Thyroid gland (tissue), 4 donors: ENCODE measurements at places on chromosomes 3 and 15. TPM values are rescaled to one million over a fixed set of nuclear protein-coding genes. Genes with fewer than 3 reads are reported as not detected.

The HOMER2 gene
- total RNA-seq = 92.5 TPM

The ITIH4 gene
- total RNA-seq = 7.1 TPM

The GOLGA6D gene
- total RNA-seq = not detected

The NEK10 gene
- total RNA-seq = 2.3 TPM

The GBE1 gene
- 58.4 TPM for total RNA-seq

The GOLGA8S gene
- 2.7 TPM for total RNA-seq

GRCh38 chr3:133300102-133300501, 99.8 kb upstream of the BFSP2 start:
- no peak for DNase-seq
- H3K27me3 ChIP-seq = no peaks in the 10 kb centered on the region
- H3K27ac ChIP-seq = no peak overlapping the region
- no peak overlapping the region for H3K4me3 ChIP-seq

DNA sequence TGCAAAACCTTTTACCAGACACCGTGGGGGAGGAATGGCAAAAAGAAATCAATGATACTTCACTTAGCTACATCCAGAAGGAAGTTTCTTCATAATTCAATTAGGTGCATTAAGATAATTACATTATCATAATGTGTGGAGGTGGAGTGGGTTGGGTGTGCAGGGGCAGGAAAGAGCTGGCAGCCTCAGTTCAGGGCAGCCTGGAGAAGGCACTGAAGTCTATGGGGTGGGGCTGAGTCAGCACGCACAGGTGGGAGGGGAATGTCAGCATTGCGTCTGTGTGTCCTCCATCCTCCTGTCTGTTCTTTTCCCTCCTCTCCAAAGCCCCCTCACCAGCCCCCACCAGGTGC, 278.8 kb downstream of the GABRG3 start:
- H3K4me3 ChIP-seq = no peak overlapping the region
- no peaks in the 10 kb centered on the region for H3K4me1 ChIP-seq
- H3K27me3 ChIP-seq = no peaks in the 10 kb centered on the region
- no peak for DNase-seq
- H3K36me3 ChIP-seq = no peaks in the 10 kb centered on the region

GRCh38 chr3:178560759-178561158, 24.5 kb downstream of the KCNMB2 start:
- H3K36me3 ChIP-seq = no peaks in the 10 kb centered on the region
- no peak for DNase-seq
- H3K4me1 ChIP-seq = peaks cover 9% of the 10 kb centered on the region
- H3K4me3 ChIP-seq = no peak overlapping the region
- no peaks in the 10 kb centered on the region for H3K27me3 ChIP-seq

DNA sequence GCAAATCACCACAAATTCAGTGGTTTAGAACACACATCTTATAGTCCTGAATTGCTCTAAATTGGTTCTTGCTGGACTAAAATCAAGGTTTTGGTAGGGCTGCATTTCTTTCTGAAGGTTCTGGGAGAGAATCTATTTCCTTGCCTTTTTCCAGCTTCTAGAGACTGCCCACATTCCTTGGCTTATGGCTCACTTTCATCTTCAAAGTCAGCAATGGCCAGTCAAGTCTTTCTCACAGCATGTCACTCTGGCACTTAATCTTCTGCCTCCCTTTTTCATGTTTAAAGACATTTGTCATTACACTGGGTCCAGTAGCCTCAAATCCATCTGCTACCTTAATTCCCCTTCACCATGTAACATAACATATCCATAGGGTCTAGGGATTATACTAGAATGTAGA, 149.0 kb downstream of the NEK10 start:
- H3K27ac ChIP-seq = no peak overlapping the region
- no peak for DNase-seq
- no peak overlapping the region for H3K4me3 ChIP-seq
- H3K27me3 ChIP-seq = no peaks in the 10 kb centered on the region

GRCh38 chr15:66897416-66897815, 168.0 kb upstream of the SMAD3 start:
- no peaks in the 10 kb centered on the region for H3K27me3 ChIP-seq
- DNase-seq = no peak
- no peak overlapping the region for H3K27ac ChIP-seq
- H3K36me3 ChIP-seq = no peaks in the 10 kb centered on the region

DNA sequence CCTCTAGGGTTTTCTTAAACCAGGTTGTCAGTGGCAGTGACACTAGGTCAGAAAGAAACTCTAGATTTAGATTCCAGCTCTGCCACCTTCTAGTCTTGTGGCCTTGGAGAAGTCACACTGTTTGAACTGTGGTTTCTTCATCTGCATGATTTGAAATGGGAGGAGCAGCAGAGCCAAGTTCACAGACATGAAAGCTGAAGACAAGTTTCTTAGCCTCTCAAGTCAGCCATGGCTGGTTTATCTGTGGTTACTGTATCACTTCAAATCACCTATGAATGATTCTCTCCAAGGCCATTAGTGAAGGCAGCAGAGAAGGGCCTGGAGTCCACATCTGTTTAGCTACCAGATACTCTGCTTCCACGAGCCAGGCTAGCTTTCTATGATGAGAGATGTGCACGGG, 15.6 kb downstream of the CLEC3B start:
- peaks cover 12% of the 10 kb centered on the region for H3K4me1 ChIP-seq
- no peak for DNase-seq
- no peaks in the 10 kb centered on the region for H3K36me3 ChIP-seq
- no peaks in the 10 kb centered on the region for H3K27me3 ChIP-seq
- no peak overlapping the region for H3K4me3 ChIP-seq

DNA sequence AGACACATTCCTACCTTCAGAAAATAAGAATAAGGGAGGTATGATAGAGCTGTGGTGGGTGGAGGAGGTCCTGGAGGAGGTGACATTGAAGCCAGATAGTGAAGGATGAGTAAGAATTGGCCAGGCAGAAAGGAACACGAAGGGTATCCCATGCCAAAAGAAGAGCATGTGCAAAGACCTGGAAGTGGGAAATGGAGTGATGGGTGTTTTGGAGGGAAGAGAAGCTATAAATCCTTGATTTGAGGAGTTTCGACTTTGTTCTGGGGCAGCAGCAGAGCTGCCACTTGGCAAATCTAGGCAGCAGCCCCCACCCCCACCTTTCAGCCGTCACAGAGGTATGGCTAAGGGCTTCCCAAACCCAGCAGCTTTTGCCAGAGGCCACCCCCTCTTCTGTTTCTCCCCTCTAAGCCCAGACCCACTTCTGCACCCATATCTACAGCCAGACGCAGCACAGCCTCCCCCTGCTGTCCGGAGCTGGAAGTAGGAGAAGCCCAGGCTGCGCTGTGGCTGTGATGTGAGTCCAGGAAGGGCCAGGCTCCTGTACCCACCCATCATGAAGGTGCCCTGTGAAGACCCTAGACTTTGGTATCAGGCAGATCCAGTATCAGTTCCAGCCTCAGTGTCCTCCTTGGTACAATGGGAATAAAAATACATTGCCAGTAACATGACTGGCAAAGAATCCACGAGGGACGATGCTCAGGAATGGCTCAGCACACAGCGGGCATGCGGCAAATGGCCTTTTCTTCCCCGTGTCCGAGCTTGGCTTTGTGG, 188.7 kb upstream of the LINGO1 start:
- DNase-seq = peak; percentile 62
- H3K4me3 ChIP-seq = no peak overlapping the region
- no peaks in the 10 kb centered on the region for H3K36me3 ChIP-seq
- H3K27me3 ChIP-seq = peaks cover 16% of the 10 kb centered on the region
- peaks cover 30% of the 10 kb centered on the region for H3K4me1 ChIP-seq

DNA sequence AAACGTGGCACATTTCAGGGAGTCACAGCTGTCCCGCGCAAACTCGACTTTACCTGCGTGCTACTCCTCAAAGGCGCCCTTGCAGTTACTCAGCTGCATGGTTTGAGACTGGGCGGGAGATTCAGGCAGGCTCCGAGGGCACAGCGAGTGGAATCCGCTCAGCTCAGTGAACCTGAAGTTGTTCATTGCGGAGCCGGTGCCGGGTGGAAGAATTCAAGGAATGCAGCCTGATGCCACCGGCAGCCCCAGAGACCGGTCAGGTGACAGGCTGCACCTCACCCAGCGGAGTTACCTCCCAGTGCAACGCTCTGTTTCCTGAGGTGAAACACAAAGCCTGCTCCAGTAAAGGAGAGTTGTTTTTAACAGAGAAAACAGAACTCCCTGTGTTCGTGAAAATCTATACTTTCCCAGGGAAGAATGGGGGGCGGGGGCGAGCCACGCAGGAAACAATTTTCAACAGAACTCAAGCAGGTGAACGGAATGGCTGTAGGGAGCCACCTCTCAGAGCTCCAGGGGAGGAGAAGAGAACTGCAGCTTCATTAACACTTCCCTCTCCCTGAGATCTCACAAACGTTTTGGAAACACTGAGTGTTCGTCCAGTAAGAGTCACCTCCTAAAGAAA, 3.8 kb downstream of the VEPH1 start:
- peak; percentile 97 for DNase-seq
- H3K4me3 ChIP-seq = no peak overlapping the region
- H3K27me3 ChIP-seq = no peaks in the 10 kb centered on the region
- H3K27ac ChIP-seq = peak overlapping the region; percentile 89

GRCh38 chr3:65473736-65474135, 565.0 kb downstream of the MAGI1 start:
- no peaks in the 10 kb centered on the region for H3K36me3 ChIP-seq
- no peak overlapping the region for H3K4me3 ChIP-seq
- DNase-seq = no peak
- H3K27me3 ChIP-seq = no peaks in the 10 kb centered on the region
- no peak overlapping the region for H3K27ac ChIP-seq

GRCh38 chr3:151037746-151038477, 47.6 kb upstream of the MED12L start:
- no peaks in the 10 kb centered on the region for H3K4me1 ChIP-seq
- H3K27ac ChIP-seq = no peak overlapping the region
- no peaks in the 10 kb centered on the region for H3K36me3 ChIP-seq

- H3K36me3 ChIP-seq = no peaks in the 10 kb centered on the region
- DNase-seq = no peak
- no peaks in the 10 kb centered on the region for H3K4me1 ChIP-seq
- H3K27me3 ChIP-seq = no peaks in the 10 kb centered on the region
- no peak overlapping the region for H3K4me3 ChIP-seq
Measured at GRCh38 chr15:61784734-61785133, 275.5 kb downstream of the VPS13C start.

GRCh38 chr15:68666812-68667450, 88.1 kb downstream of the CORO2B start:
- H3K4me3 ChIP-seq = no peak overlapping the region
- DNase-seq = no peak
- no peak overlapping the region for H3K27ac ChIP-seq

GRCh38 chr15:52551762-52552161, 17.1 kb downstream of the ARPP19 start:
- no peak overlapping the region for H3K27ac ChIP-seq
- no peak for DNase-seq
- H3K4me1 ChIP-seq = no peaks in the 10 kb centered on the region
- H3K27me3 ChIP-seq = no peaks in the 10 kb centered on the region
- no peak overlapping the region for H3K4me3 ChIP-seq

GRCh38 chr3:63874769-63875168, 11.1 kb downstream of the ATXN7 start:
- DNase-seq = no peak
- no peaks in the 10 kb centered on the region for H3K27me3 ChIP-seq
- no peak overlapping the region for H3K4me3 ChIP-seq
- peaks cover 38% of the 10 kb centered on the region for H3K4me1 ChIP-seq
- H3K36me3 ChIP-seq = no peaks in the 10 kb centered on the region

GRCh38 chr3:61858054-61858453, 296.7 kb downstream of the PTPRG start:
- H3K4me3 ChIP-seq = no peak overlapping the region
- no peak overlapping the region for H3K27ac ChIP-seq
- no peaks in the 10 kb centered on the region for H3K27me3 ChIP-seq
- no peaks in the 10 kb centered on the region for H3K36me3 ChIP-seq
- H3K4me1 ChIP-seq = peaks cover 14% of the 10 kb centered on the region
- DNase-seq = no peak

DNA sequence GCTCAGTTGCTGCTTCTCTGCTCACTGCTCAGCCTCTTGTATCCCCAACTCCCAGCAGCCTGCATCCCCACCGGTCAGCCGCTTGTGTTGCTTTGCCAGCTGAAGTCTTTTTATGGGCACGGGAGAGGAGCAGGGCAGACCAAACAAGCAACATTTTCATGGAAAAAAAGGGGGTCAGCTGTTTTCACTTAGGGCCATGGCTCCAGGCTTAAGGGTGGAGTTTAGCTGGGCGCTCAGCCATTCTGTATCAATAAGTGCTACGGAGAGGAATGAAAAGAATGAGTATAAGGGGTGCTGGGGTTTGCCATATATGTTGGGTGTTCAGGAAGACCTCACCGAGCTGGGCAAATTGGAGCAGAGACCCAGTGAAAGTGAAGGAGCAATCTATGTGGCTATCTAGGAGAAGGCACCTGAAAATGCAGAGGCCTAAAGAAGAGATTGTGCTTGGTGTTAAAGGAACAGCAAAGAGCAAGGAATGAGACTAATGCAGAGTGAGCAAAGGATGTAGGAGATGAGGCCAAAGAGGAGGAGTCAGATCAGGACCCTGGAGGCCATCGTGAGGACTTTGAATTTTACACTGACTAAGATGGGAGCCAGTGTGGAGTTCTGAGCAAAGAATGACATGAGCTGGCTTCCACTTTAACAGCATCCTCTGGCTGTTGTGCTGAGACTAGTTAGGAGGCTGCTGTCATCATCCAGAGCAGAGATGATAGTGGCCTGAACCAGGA, 16.6 kb upstream of the IREB2 start:
- no peak overlapping the region for H3K27ac ChIP-seq
- no peak for DNase-seq
- H3K36me3 ChIP-seq = no peaks in the 10 kb centered on the region
- peaks cover 3% of the 10 kb centered on the region for H3K4me1 ChIP-seq
- H3K27me3 ChIP-seq = no peaks in the 10 kb centered on the region

DNA sequence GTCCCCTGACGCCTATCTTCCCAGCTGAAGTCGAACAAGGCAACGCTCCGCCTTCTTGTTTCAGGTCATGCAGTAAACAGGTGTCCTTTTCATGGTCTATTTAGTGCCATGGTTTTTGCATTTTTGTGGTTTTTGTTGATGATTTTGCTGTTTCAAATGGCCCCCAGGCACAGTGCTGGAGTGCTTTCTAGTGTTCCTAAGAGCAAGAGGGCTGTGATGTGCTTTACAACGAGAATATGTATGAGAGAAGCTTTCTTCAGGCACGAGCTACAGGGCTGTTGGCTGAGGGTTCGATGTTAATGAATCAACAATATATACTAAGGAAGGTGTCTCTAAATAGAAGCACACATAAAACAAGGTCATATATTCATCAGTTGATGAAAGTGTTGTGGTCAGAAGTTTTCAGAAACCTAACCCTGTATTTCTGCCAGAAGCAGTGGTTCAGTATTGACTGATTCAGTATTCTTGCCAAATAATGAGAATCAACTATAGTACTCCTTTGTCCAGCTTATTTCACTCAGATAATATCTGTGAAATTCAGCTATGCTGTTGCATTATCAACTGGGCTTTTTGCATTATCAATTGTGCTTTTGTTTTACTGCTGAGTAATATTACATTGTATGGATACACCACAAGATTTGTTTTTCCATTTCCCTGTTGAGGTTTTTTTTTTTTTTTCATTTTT, 18.5 kb downstream of the LIMD1 start:
- no peak overlapping the region for H3K4me3 ChIP-seq
- DNase-seq = peak; percentile 59
- no peaks in the 10 kb centered on the region for H3K27me3 ChIP-seq
- peaks cover 85% of the 10 kb centered on the region for H3K4me1 ChIP-seq

- DNase-seq = no peak
- H3K4me1 ChIP-seq = no peaks in the 10 kb centered on the region
- H3K4me3 ChIP-seq = no peak overlapping the region
Measured at GRCh38 chr15:77909182-77909940, 168.2 kb downstream of the TBC1D2B start.
